ENCODE measurements at places on chromosomes 12 and 14.

DNA sequence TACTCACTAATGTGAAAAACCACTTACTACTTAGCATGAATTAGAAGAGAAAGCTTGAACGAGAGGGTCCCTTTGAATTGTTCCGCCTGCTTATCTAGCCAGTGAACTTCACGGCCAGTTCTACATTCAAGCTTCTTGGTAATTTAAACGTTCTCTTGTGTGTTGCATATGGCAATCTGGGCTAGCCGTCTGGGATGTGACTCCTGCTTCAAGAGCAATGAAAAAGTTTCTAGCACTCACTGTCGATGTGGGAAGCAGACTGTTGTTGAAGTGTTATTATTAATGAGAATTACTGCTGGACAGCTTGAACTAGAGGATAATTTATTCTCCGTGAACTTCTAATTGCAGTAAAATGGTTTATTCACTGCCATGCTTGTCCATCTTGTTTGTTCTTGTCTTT, 93.9 kb downstream of the SLC15A5 start:
- no peak for DNase-seq

DNA sequence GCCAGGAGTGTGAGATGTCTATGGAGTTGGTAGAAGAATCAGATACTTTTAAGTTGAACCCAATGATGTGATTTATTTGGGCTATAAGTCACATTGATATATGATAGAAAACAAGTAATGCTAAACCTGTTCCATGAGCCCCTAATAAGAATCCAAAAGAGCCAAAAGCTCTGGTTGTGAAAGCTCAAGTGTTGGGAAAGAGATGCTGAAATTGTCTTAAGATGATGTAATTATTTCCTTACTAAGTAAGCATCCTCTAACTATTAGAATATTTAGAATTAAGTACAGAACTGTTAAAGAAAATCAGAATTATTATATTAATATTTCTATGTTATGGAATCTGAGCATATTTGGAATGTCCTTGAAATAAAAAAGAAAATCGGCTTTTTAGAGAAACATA, 17.6 kb upstream of the SLC2A13 start:
- no peak for DNase-seq

DNA sequence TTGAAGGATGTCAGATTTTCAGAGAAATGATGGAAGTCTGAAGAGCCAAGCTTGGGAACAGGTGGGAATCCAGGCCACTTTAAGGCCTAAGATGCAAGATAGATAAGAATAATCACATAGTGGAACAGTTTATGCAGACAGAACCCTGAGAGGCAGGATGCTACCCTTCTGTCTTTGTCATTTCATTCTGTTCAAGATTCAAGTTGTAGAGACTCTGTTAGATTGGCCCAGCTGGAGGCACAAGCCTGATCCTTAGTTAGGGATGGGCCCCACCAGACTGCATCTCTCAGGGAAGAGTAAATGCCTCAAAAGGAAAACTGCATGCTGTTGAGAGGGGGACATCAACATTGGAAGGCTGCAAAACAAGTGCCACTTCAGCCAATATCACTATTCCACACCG, 287.0 kb downstream of the PCNX1 start:
- DNase-seq, result no peak

- no peak for DNase-seq
These were observed 108.9 kb downstream of the DERA start for GRCh38 chr12:16020031-16020430.

DNA sequence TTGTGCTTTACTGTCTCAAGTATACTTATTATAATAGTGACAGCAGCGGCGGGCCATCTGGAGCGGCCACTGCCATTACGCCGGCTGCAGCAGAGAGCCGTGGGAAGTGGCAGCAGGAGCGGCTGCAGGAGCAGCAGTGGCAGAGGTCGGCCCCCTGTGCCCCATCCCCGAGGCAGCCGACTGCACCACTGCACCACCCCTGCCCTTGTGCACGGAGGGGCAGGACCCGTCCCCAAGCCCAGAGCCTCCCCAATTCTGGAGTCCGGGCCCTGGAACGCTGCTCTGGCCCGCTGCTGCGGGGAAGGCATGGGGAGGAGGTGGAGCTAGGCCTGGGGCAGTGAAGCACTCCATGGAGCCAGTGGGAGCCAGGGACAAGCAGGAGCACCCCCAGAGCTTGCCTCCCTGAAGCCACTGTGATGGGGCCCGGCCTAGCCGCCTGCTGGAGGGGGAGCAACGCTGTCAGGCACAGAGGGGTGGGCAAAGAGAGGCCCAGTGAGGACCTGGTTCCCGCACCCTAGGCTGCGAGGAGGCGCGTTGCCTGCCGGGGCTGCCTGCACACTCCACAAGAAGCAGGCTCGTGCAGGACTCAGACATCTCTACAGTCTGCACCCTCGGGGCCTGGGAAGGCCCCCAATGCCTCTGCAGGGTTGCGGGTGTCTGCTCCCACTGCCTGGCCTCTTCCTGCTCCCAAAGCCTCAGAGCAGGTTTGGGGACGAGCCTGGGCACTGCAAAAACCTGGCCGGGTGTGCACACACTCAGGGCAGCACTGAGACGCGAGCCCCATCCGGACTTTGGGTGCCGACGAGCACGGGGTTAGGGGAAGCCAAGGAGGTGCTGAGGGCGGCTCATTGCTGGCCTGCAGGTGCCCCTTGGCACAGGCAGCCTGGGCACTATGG, 74.2 kb upstream of the RASSF8 start:
- DNase-seq, result no peak

DNA sequence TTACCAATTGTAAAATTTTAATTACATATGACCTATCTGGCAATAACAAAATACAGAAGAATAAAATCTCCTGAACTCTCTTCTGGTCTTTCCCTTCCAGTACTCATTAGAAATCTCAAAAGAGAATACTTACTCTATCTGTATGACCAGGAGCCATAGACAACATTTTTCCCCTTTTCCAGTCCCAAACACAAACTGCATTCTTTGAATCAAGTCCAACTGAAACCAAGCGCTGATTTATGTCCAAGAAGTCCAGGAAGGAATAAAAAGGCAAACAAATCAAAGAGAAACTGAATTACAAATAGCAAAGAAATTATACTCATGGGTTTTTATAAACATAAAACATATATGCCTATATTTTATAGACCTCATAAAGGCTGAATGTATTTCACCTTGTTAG, 46.7 kb downstream of the EML5 start:
- no peak for DNase-seq

- no peak for DNase-seq
These were observed 61.8 kb downstream of the PLBD1 start for GRCh38 chr12:14505626-14506596.

DNA sequence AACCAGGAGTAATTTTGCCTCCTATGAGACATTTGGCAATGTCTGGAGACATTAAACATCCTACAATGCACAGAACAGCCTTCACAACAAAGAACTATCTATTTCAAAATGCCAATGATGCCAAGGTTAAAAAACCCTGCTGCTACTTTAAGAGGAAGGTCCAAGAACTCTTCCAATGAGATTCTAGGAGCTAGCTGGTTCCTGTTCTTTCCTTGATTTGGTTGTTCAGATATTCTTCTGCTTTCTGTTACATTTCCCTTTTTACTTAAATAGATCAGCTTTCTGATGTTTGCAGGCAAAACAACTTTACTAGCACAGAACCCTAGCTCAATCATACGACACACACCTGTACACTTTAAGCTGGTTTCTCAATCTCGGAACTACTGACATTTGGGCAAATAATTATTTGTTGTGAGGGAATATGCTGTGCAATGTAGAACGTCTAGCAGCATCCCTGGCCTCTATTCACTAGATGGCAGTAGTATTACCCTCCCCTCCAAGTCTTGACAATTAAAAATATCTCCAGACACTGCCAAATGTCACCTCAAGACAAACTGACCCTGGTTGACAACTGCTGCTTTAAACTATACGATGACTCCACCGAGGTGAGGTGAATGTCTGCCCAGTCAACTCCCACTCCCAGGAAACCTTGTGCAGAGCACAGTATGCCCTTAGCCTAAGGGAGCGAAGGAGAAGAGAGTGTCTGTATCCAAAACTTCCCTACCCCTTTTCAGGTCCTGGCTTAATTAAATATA, 4.4 kb downstream of the BLTP3B start:
- DNase-seq, result no peak

Data from NCI-H510A (cell line).